ENCODE measurements at places on chromosomes 2 and 18.

- no peak for DNase-seq
Observed at GRCh38 chr2:89763581-89764485, 1072.4 kb downstream of the RPIA start.

GRCh38 chr2:45567974-45568789 lies 42.9 kb downstream of the SRBD1 start:
- DNase-seq = no peak

DNA sequence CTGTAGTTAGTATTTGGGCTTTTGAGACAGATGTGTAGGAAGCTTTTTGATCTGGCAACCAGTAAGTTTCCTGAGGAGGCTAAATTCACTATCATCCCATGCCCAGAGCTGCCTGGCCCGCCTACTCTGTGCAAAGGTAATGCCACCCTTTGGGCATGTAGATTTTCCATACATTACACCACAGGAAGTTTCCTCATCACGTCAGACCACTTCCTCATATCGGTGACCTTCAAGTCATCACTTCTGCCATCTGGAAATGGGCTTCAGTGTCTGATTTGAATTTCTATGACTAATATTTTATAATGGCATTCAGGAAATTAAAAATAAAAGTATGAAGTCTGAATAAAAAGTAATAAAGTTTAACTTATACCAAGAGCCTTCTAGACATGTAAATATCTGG lies 825.4 kb downstream of the DCDC2C start:
- no peak for DNase-seq

GRCh38 chr2:240229603-240230235 lies 89.3 kb upstream of the OTOS start:
- DNase-seq = no peak

DNA sequence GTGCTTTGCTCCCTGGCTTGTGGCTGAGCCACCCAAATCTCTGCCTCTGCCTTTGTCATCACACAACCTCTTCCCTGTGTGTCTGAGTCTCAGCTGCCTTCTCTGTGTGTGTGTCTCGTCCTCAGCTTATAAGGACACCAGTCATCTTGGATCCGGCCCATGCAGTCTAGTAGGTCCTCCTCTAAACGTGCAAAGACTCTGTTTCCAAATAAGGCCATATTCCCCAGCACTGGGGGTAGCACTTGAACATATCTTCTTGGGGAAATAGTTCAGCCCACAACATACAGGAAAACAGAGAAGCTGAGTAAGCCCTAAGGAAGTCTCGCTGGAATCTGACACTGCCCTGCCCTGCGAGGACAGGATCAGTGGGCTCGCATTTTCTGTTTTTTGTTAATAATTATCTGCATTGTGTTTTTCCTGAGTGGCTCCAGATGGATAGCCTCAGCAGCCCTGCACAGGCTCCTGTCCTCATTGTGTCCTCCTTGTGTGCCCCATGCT lies 42.1 kb downstream of the MTCL1 start:
- no peak for DNase-seq

- DNase-seq = no peak
Observed at GRCh38 chr2:187580462-187581124, 26.4 kb upstream of the TFPI start.

GRCh38 chr2:33785201-33786106 lies 186.4 kb upstream of the FAM98A start:
- no peak for DNase-seq

GRCh38 chr2:16625201-16625729 lies 40.4 kb downstream of the CYRIA start:
- DNase-seq = no peak

GRCh38 chr2:237940828-237941227 lies 26.0 kb upstream of the UBE2F start:
- no peak for DNase-seq

- DNase-seq = no peak
Observed at GRCh38 chr2:165682546-165682945, 111.5 kb downstream of the GALNT3 start.

GRCh38 chr2:43331422-43331821 lies 105.0 kb upstream of the ZFP36L2 start:
- DNase-seq = no peak

DNA sequence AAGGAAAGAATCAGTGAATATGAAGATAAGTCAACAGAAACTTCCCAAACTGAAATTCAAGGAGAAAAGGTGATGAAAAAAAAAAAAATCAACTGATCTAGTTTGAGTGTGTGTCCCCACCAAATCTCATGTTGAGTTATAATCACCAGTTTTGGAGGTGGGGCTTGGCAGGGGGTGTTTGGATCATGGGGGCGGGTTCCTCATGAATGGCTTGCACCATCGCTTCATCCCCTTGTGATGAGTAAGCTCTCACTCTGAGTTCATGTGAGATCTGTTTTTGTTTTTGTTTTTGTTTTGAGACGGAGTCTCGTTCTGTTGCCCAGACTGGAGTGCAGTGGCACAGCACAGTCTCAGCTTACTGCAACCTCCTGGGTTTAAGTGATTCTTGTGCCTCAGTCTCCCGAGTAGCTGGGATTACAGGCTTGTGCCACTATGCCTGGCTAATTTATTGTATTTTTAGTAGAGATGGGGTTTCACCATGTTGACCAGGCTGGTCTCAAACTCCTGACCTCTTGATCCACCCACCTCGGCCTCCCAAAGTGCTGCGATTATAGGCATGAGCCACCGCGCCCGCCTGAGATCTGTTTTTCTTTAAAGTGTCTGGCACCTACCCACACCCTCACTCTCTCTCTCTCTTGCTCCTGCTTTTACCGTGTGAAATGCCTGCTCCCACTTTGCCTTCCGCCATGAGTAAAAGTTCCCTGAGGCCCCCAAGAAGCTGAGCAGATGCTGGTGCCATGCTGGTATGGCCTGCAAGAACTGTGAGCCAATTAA lies 4.0 kb upstream of the SLC66A2 start:
- DNase-seq = no peak

- DNase-seq = no peak
Observed at GRCh38 chr2:60104514-60105505, 448.6 kb downstream of the BCL11A start.

DNA sequence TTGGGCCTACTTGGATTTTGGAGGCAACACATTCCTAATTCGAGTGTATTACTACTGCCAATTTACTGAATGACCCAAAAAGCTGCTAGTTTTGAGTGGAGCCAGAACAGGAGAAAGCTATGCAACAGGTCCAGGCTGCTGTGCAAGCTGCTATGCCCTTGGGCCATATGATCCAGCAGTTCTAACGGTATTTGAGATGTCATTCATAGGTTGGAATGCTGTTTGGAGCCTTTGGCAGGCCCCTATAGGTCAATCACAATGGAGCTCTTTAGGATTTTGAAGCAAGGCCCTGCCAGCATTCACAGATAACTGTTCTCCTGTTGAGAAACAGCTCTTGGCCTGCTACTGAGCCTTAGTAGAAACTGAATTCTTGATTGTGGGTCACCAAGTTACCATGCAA lies 368.7 kb downstream of the CDH19 start:
- no peak for DNase-seq

GRCh38 chr2:176177580-176178037 lies 10.9 kb upstream of the HOXD1 start:
- DNase-seq = no peak

- DNase-seq = no peak
Observed at GRCh38 chr18:26999797-27000196, 134.3 kb upstream of the AQP4 start.

DNA sequence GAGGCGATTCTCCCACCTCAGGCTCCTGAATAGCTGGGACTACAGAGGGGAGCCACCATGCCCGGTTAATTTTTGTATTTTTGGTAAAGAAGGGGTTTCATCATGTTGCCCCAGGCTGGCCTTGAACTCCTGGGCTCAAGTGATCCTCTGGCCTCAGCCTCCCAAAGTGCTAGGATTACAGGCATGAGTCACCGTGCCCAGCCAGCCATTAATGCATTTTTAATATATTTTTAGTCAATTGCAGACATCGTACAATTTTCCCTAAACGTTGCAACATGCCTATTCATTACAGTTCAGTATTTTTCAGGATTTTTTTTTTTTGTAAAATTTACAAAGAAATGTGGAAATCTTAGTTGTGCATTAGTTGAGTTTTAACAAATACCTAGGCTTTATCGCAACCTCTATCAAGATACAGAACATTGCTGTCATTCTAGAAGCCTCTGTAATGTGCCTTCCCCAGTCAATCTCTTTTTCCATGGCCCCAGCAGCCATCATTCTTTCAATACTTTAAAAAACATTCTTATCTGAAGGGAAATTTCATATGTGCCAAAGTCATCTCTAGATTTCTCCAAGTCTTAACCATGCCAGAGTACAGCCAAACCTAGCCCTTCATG lies 14.7 kb downstream of the NABP1 start:
- DNase-seq = no peak

DNA sequence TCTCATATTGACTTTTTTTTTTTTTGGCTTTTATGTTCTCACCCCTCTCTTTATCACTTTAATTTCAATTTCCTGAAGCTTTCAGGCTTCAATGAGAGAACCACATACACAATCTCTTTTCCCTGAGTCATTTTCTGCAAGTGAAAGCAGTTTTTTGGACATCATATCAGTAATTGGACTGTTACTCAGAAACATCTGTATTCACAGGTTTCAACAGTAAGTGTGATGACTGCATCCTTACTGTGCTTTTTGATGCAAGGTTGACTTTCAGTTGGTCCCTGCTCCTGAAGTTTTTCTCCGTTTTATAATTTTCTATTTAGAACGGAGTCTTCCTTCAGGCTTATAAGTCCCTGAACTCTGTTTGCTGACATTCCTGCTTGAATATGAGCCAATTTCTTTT lies 70.5 kb upstream of the CCBE1 start:
- DNase-seq = no peak

All from esophagus squamous epithelium (tissue), 5 donors.